ENCODE measurements at places on chromosomes 2 and 18.

- no peak for DNase-seq
Observed at GRCh38 chr2:72048881-72049477, 98.7 kb downstream of the CYP26B1 start.

- no peak for DNase-seq
Observed at GRCh38 chr2:48427552-48427951, 102.4 kb upstream of the STON1 start.

DNA sequence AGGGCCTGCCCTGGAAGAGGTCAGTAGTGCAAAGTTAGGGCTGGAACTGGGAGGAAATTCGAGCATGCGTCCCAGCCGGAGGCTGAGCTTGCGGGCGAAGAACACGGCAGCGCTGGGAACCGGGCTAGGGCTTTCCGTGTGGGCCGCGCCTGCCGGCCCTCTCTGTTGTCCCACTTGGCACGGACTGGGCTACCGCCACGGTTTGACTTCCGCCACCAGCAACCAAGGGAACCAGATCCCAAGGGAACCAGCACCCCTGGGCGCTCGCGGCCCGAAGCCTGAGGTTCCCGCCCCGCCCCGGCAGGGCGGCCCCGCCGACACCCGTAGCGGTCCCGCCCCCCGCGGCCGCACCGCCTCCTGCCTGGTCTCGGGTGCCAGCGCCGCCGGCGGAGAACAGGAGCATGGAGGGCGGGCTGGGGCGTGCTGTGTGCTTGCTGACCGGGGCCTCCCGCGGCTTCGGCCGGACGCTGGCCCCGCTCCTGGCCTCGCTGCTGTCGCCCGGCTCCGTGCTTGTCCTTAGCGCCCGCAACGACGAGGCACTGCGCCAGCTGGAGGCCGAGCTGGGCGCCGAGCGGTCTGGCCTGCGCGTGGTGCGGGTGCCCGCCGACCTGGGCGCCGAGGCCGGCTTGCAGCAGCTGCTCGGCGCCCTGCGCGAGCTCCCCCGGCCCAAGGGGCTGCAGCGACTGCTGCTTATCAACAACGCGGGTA, at the start of gene SPR:
Gene SPR (plus strand): TSS at position 377 of the 708 bp plus-strand sequence. CDS start 25 bp downstream, at position 402.
- no peak for DNase-seq

DNA sequence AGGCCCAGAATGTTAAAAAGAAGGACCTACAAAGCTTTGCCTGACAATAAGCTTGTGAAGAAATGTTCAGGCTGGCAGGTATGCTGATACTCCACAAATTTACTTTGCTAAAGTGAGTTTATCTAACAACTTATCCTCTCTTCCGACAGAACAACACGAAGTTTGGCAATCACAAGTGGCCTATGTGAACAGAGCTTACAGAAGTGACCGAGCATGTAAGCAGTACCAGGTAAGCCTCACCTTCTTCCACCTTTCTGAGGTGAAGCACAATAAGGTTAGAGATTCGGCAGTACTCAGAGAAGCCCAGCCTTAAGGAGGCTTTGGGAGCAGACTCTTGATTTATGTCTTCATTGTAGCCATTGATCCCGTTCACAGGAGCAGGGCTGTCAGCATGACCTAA, 9.0 kb upstream of the LCT start:
- DNase-seq: no peak

GRCh38 chr2:170228429-170228828, 50.5 kb downstream of the MYO3B start:
- DNase-seq: no peak

All from hematopoietic multipotent progenitor cell (in vitro differentiated cells).